Hindlimb muscle (tissue), 1 donor: ENCODE measurements at places on chromosomes 12 and 14.

DNA sequence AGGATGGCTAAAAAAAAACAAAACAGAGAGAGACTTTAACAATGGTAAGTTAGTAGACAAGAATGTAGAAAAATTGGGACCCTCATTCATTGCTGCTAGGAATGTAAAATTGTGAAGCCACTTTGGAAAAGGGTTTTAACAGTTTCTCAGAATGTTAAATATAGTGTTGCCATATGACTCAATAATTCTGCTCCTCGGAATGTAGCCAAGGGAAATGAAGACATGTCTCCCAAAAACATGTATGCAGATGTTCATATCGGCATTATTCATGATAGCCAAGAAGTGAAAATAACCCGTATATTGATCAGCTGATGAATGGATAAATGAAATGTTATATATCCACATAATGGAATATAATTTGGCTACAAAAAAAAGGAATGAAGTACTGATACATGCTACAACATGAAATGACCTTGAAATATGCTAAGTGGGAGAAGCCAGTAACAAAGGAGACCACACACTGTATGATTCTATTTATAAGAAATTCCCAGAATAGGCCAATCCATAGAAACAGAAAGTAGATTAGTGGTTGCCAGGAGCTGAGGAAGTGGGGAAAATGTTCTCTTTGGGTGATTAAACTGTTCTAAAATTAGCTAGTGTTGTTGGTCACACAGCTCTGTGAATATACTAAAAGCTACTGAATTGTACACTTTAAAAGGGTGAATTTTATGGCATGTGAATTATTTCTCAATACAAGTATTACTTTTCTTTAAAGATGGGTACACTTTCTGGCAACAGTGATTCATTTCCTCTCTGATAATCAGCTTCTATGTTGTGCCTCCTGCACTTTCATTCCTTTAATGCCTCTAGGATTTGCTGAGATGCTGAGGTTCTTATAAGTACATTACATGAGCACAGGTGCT, 132.5 kb downstream of the DAAM1 start:
- peak; percentile 63 for DNase-seq

GRCh38 chr14:21038441-21039422, 3.4 kb upstream of the RNASE7 start:
- DNase-seq, result peak; percentile 91

DNA sequence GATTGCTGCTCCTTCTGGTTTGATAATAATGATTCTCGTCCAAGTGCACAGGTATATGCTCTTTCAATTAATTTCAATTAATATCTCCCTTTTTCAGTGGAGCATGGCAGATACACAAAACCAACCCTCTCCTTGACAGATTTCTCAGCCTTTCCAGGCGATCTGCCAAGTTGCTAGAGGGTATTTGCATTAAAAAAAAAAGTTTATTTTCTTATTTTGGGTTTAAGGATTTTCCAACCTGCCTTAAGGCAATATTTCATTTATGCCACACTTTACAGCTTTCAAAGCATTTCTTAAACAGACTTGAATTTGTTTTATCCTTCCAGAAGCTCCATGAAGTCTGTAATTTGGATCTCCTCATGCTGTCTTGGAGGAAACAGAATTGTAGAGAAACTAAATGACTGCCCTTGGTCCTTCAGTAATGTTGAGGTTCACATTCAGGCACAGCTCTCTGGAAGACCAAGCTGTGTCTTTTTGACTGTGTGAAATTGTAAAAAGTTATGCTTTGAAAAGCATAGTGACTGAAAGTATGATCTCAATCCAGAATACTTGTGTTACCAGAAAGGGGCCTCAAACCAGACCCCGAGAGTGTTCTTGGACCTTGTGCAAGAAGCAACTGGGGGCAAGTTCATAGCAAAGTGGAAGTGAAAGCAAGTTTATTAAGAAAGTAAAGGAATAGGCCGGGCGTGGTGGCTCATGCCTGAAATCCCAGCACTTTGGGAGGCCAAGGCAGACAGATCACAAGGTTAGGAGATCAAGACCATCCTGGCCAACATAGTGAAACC, 2.3 kb downstream of the DGLUCY start:
- no peak for DNase-seq

- DNase-seq, result no peak
Observed at GRCh38 chr14:101223127-101223526, 319.6 kb upstream of the RTL1 start.

GRCh38 chr12:22598141-22598762, 26.7 kb upstream of the ETNK1 start:
- DNase-seq, result no peak

- peak; percentile 27 for DNase-seq
Observed at GRCh38 chr12:42326541-42327226, 717 bp downstream of the PPHLN1 start.

GRCh38 chr12:30823156-30823699, 68.5 kb upstream of the CAPRIN2 start:
- peak; percentile 52 for DNase-seq

DNA sequence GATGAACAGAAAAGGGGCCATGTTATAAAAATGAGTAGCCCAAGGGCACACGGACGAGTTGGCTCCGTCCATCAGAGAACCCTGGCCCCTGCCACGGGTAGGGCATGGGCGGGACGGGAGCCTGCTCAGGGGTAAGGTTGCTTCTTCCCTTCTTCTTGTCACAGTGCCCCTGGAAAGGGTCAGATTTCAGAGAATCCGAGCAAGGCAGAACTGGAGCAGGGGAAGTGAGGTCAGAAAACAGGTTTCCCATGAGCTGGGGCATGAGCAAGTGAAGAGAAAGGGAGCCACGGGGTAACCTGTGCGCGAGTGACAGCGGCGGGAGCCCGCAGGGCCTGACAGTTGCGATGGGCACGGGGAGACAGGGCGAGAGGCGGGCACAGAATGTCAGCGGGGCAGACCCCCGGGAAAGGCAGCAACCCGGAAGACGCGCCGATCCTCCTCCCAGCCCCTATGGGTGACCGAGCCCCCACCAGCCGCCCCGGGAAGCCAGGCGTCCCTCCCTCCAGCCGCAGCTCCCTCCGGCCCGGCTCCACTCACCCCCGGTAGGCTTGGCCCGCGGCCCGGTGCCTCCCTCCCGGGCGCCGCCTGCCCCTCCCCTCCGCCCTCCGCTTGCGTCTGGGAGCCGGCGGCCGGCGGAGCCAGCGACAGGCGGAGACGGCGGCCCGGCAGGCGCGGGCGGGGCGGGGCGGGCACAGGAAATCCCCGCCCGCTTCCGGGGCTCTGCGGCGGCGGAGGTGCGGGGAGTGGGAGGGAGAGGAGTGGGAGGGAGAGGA, at the start of gene ZNF641:
TSS of gene ZNF641 (minus strand) at position 671 of the 773 bp plus-strand sequence. CDS start 2,829 bp downstream, outside the sequence.
- peak; percentile 69 for DNase-seq

GRCh38 chr12:34344851-34345522, 322.7 kb downstream of the ALG10 start:
- no peak for DNase-seq

DNA sequence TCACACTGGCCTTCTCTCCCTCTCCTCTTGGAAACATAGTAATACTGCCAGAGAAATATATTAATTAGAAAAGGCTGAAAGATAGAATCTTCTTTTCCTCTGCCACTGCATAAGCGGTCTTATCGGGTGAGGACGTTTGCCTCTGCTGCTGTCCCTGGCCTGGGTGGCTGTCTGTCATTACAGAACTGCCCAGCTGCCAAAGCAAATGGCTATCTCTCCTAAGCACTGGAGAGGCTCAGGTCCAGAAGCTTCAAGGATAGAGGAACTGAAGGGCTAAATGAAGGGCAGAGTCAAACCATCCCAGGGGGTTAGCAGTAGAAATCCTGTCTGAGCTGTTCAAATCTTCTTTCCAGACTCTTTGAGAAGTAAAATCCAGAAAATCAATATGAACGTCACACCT, 198.6 kb upstream of the CAND1 start:
- no peak for DNase-seq

GRCh38 chr14:64768401-64769095, 64.3 kb downstream of the PLEKHG3 start:
- no peak for DNase-seq

DNA sequence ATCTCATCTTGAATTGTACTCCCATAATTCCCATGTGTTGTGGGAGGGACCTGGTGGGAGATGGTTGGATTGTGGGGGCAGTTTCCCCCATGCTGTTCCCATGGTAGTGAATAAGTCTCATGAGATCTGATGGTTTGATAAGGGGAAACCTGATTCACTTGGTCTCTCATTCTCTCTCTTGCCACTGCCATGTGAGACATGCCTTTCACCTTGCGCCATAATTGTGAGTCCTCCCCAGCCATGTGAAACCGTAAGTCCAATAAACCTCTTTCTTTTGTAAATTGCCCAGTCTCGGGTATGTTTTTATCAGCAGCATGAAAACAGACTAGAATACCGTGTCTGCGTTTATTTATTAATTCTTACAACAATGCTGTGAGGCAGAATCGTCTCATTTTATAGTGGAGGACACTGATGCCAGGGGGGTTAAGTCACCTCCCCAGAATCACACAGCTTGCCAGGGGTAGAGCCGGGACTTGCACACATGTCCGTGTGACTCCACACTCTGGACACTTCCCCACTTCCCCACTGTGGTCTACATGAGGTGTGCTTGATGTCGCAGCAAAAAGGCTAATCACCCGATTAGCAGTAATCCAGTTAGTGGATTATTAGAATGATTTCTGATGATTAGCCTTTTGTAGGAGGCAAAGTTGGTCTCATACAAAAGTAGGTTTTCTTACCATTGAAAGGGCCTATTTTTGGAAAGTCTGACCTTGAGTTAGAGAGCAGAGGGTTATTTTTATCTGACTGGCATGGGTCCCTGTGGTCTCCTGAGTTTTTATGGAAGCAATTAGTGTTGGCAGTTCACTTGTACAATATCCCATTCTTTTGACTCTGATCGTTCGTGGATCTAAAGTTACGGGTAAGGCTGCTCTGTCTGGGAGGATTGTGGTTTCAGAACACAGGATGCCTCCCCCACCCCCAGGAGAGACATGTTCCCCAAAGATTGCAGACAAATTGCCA, 47.4 kb upstream of the BCL7A start:
- DNase-seq, result no peak

GRCh38 chr12:46693034-46693433, 132.8 kb downstream of the SLC38A4 start:
- no peak for DNase-seq

GRCh38 chr14:66152747-66153146, 333.4 kb upstream of the CCDC196 start:
- peak; percentile 5 for DNase-seq

GRCh38 chr14:61475316-61475715, 153.9 kb downstream of the PRKCH start:
- no peak for DNase-seq

DNA sequence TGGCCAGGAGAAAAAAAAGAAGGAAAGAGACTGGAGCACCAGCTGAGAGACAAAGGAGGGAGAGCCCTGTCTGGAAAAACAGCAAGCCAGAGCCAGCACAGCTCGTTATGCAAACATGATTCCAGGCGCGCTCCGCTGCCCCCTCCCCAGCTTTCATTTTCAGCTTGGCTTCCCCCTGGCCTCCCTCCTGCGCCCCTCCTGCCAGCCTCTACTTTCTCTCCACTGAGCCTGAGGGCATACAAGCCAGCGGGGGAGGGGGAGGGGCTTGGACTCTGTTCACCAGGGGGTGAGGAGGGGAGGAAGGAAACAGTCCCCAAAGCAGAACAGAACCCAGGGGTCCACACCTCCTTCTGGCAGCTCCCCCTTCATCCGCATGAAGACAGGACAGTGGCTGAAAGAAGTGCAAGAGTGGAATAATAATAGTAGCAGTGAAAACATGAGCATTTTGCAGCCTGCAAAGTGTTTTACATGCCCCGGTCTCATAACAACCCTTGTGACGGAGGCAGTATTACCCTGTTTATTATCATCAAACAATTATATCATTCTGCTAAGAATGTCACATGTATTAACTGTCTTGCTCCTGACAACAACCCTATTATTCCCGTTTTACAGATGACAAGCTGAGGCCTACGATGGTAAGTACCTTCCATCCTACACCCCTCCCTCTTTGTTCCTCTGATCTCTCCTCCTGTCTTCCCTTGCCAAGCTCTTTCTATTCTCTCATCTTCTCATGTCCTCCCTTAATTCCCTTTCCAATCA, 24.2 kb downstream of the SMUG1 start:
- DNase-seq, result no peak

DNA sequence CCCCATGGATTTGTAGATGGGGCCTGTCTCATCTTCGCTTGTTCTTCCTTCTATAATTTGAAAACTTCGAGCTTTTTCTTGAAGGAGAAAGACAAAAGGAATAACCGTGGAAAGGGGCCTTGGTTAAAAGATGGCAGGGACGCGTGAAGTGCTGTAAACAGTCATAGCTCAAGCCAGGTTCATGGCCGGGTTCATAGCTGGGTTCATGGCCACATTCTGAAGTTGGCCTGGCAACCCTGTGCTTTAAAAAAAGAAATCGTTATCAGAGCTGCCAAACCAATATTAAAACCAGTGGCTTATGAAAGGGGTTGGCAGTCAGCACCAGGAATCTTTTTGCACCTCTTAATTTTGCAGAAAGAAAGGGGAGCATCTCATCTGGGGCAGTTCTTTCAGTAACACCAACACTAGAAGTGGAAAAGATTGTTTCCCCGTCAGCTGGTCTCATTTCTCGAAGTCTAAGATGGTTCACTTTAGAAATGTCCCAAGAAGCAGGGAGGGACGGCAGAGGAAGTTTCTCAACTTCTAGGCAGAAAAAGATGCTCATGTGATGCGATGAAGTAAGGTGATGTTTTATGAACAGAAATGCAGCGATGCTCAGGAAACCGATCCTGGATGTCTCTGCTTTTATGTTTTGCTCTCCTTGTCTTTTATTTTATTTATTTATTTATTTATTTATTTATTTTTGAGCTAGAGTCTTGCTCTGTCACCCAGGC, 193.1 kb upstream of the TBX3 start:
- no peak for DNase-seq

DNA sequence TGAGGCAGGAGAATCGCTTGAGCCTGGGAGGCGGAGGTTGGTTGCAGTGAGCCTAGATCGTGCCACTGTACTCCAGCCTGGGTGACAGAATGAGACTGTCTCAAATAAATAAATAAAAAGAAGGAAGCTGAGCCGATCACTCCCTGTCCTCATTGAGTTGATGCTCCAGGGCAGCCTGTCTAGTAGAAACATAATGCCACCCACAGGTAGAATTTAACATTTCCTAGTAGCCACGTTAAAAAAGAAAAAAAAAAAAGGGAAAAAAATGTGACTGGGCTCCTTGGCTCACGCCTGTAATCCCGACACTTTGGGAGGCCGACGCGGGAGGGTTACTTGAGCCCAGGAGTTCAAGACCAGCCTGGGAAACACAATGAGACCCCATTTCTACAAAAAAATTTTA, 135.7 kb downstream of the SCARB1 start:
- no peak for DNase-seq

DNA sequence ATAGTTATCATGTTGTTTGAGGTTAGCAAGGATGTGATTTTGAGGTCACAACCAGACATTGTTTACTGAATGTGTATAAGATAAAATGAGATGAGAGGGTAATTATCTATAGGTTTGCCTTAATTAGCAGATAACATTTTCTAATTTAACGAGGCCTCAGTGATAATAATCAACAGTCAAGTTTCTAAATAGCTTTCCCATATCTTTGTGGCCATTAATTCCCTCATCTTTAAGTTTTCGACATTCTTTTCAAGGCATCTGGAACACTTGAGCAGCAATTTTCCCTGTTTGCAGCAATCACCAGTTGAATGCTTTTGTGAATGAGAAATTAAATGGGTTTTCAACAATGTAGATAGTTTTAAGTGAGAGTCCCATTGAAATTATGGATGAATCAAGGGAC, 304.1 kb downstream of the SYT1 start:
- no peak for DNase-seq
